ENCODE measurements at places on chromosomes 2 and 18.

DNA sequence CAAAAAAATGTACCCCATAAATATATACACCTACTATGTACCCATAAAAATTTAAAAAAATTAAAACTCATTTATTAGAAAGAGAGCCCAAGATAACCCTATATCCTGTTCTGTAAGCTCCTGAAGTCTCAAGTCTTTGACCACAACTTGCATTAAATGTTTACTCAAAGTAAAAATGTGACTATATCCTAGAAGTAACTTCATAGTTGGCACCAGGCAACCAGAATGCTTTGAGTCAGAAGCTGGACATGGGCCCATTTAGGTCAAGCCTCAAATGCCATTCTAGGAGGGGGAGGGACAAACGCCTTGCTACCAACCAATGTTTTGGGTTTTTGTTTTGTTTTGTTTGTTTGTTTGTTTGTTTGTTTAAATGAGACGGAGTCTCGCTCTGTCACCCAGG lies 9.3 kb upstream of the TBC1D8 start:
- DNase-seq, result no peak

DNA sequence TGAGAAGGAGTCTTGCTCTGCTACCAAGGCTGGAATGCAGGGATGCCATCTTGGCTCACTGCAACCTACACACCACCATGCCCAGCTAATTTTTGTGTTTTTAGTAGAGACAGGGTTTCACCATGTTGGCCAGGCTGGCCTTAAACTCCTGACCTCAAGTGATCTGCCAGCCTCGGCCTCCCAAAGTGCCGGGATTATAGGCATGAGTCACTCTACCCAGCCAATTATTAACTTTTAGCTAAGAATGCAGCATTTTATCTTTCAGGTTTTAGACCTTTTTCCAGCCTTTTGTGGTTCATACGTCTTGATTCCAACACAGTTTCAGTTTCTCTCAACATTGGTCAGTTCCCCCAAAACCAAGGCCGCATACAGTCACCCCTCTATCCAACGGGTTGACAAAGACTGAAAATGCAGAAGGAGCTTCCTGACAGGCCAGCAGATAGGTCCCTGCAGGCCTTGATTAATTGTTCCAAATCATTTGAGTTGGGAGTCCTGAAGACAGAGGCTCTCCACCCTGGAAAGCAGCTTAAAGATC lies 262.2 kb upstream of the KLHL29 start:
- DNase-seq, result no peak

GRCh38 chr2:204776781-204777559 lies 231.7 kb downstream of the PARD3B start:
- DNase-seq, result peak; percentile 3

GRCh38 chr2:72024451-72025175 lies 123.0 kb downstream of the CYP26B1 start:
- no peak for DNase-seq

DNA sequence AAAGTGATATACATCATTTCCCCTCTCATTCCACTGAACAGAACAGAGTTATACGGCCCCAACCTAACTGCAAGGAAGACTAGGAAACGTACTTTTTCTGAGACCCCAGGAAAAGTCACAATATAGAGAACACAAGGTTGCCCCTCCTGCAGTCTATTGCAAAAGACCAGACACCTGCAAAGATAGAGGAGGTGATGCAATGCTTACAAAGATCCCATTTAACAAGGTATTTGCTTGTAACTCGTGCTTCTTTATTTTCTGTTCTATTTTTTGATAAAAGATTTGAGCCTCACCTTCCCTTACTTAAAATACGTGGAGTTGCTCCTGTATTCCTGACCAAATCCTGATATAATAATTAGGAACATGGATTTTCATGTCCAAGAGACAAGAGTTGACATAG lies 793.0 kb upstream of the ID2 start:
- DNase-seq, result no peak

DNA sequence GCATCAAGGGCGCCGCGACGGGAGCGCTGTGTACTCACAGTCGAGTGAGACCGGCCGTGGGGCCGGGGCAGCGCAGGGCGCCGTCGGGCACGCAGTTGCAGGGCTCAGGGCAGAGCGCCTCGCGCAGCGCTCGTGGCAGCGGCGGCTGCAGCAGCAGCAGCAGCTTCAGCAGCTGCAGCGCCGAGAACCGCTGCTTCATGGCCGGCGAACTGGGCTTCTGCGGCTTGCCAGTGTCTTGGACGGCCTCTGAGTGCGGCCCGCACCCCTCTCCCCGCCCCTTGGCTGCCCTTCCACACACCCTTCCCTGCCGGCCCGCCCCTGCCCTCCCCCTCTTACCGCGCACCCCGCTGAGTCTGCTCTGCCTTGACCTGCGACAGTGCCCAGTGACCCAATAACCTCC lies at the start of gene LHCGR:
TSS of gene LHCGR (minus strand) at position 252 of the 400 bp plus-strand sequence. CDS start at position 199, 53 bp downstream.
- DNase-seq, result peak; percentile 14

DNA sequence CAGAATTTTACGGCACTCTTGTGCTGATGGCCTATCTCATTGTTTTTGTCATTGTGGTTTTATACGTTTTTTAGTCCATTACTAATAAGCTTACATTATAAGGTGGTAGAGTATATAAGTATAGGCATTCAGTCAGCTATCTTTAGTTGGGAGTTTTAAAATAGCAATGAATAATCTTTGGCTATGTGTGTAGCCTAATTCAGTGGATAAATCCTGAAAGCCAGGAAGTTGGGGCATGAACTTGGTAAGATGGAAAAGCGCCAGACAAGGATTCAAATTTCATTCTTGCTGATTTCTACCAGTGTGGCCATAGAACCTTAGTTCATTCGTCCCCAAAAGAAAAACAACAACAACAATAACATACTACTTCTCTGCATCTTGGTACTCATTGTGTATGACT lies 31.2 kb downstream of the EPC2 start:
- DNase-seq, result no peak

- DNase-seq, result no peak
Observed at GRCh38 chr2:212328136-212328535, 210.5 kb downstream of the ERBB4 start.

- no peak for DNase-seq
Observed at GRCh38 chr18:45237343-45238098, 377.8 kb upstream of the SLC14A2 start.

DNA sequence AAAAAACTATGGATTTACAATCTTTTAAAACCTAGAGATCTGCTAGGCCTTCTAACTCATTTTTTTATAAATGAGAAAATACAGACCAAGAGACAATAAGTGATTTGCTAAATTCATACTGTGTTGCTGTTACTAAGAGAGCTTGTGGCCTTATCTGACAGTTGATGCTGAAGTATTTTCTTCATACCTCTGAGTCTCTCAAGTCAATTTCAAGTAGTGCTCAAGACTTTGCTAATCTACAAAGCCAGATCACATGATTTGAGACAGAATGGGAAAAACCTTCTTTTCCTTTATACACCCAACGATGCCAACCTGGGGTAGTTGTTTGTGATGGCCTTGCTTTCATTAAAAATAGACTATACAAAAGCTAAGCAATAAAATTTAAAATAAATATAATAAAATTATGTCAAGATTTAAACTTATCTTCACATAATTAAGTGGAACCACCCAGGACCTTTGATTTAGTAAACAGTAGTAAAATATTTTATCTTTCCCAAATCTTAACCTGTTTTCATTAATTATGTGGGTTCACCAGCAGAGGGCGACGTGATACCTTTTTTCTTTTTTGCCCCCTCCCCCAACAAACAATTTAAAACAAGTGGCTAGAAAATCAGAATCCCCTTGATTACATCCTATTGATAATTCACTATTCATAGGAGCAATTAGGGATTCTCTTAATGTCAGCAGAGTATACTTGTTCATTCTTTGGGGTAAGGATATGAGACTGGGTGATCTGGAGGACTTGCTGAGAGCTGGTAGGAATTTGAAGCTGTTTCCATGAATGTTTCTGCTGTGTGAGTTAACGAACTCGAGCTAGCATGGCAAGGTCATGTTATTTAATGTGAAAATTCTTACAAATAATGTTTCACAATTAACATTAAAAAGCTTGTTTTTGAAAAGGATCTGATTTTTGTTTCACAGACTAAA lies 49.6 kb upstream of the SLC5A7 start:
- peak; percentile 27 for DNase-seq

GRCh38 chr2:241606186-241606585 lies 30.8 kb downstream of the THAP4 start:
- DNase-seq, result no peak

- no peak for DNase-seq
Observed at GRCh38 chr2:96816836-96817702, 1.0 kb downstream of the CNNM3 start.

DNA sequence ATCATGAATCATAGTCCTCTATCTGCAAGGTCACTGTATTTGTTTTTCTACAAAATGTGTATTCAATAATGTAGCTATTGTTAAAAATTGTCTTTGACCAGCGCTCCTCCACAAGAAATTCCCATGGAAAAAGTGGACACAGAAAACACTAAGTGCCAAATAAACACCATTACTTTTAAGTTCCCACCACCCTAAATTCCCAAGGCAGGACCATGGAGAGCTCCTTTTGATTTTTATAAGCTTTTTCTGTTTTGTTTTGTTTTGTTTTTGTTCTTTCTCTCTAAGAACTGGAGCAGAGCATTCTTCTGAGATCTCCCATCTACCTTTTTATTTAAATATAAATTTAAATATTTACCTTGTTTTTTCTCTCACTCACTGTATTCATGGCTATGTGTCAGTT lies 44.5 kb downstream of the LRATD1 start:
- no peak for DNase-seq

DNA sequence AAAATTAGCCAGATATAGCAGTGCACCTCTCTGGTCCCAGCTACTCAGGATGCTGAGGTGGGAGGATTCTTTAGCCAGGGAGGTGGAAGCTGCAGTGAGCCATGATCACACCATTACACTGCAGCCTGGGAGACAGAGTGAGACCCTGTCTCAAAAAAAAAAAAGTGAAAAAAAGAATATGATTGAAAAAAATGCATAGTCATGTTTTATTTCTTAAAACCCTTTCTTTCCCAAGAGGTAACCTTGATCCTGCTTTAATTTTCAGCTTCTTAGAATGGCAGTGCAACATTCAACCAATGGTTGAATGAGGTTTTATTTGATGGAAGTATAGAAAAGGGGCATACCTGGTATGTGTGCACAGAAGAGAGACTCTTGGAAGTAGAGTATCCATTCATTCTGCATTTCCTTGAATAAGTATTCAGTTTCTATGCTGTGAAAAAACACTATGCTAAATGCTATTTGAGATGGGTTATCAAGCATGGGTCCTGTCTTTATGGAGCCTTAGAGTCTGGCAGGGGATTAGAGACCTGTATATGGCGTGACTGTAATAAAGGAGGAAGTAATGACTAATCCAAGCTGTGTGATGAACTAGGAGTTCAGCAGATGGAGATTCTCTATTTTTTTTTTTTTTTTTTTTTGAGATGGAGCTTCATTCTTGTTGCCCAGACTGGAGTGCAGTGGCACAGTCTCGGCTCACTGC lies 146.3 kb downstream of the WDSUB1 start:
- DNase-seq, result peak; percentile 77

DNA sequence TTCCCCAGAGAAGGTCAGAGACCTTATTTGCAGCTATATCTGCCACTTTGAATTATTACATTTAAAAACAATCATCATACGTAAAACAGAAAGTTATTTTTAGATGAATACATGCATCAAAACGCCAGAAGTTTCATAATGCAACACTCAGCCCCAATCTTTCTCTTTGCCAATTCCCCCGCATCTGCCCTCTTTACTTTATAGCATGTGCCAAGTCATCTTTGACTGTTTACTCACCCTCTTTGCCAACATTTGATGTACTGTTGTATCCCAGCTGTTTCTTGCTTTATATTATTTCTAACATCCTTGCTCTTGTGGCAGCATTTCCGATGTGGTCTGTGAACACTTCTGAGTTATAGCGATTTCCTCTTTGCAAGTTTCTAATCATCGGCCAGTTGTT lies 86.2 kb downstream of the CRIM1 start:
- DNase-seq, result peak; percentile 84

GRCh38 chr2:234703258-234703657 lies 206.4 kb upstream of the ARL4C start:
- no peak for DNase-seq

DNA sequence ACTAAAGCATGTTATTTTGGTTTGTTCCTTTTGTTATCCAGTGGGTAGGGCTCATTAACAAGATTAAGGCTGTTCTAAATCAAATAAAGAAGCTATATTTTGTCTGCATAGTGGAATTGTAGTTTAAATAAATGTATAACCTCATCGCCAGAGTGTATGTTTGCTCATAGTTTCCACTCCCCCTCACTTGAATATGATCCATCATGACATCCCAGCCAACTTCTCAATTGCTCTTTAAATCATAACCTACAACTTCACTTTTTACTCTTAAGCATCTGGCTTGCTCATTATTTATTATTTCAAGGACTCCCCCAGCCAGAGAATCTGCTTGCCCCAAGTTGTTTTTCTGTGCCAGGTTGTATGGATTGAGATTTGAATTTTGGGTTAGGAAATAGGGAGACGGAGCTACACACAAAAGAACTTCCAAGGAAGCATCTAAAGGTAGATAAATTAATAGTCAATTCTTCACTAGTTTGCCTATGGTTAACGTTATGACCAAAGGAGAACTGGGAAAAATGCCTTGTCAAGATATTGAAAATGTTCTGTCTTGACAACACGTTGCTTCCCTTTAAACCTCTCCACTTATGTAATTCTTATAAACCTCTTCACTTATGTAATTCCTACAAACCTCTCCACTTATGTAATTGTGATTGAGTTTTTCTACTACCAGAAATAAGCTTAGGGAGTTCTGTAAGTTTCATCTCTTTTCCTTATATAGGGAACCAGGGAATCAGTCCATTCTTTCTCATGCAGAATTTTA lies 55.4 kb upstream of the UPP2 start:
- DNase-seq, result no peak
